ENCODE measurements at places on chromosomes 12 and 14. TPM values are rescaled to one million over a fixed set of nuclear protein-coding genes. Genes with fewer than 3 reads are reported as not detected.
A peak's percentile ranks its signal among the peaks of the same experiment; 100 is the strongest.

The BEGAIN gene
- 1.3 TPM for total RNA-seq

The PRKD1 gene
- not detected for total RNA-seq

The DEPDC4 gene
- not detected for total RNA-seq

The MDGA2 gene
- total RNA-seq: not detected

The KRT2 gene
- total RNA-seq: 0.42 TPM

The NDUFA12 gene
- 67.6 TPM for total RNA-seq

The SELPLG gene
- total RNA-seq: 218 TPM

The ALX1 gene
- not detected for total RNA-seq

The BLOC1S1 gene
- 60.1 TPM for total RNA-seq

The BORCS5 gene
- total RNA-seq: 39.2 TPM

The RAB2B gene
- total RNA-seq: 32.6 TPM

The MAP1LC3B2 gene
- 2.2 TPM for total RNA-seq

The WBP11 gene
- 119 TPM for total RNA-seq

DNA sequence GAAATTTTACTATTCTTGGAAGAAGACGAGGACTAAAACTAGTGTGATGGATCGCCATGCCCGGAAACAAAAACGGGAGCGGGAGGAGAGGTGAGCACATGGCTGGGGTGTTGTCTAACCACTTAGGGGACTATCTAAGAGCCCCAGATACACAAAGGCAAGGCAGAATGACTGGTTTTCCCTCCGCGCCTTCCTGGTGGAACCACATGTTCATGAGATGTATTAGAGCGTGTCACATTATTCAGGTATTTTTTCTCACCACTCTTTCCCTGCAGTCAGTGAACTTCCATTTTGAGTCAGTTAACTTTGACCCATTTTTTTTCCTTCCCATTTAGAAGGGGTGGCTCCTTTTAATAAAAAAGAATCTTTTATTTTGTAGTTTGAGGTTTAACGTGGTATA is 68.8 kb upstream of the TRAF3 start:
- DNase-seq: no peak

DNA sequence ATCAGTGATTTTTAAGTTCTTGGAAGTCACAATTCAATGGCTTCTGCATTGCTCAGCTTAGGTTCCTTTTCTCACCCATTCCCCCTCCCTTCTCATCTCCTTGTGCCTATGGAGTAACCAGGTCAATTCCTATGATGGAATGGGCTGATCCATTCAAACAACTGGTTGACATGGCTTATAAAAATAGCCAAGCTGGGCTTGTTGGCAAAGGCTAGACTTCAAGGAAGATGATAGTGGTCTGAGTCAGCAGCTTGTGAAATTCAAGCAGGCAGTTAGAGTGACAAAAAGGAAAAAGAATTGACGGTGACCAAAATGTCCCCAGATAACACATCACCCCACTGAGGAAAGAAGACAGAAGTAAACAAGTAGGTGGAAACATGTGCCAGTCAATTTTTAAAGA is 119.9 kb upstream of the PCED1B start:
- no peak for DNase-seq

GRCh38 chr12:12718381-12718759 is 1.2 kb downstream of the CDKN1B start:
- DNase-seq: no peak

GRCh38 chr12:128323145-128323920 is 56.4 kb downstream of the TMEM132C start:
- DNase-seq: no peak

GRCh38 chr14:56635041-56635440 is 55.4 kb downstream of the TMEM260 start:
- no peak for DNase-seq

GRCh38 chr12:88810806-88811205 is 230.5 kb upstream of the KITLG start:
- DNase-seq: no peak

- no peak for DNase-seq
These were observed 35.9 kb upstream of the PYGL start for GRCh38 chr14:50979941-50980850.

GRCh38 chr14:36028218-36028617 is 148.3 kb downstream of the PTCSC3 start:
- DNase-seq: no peak

DNA sequence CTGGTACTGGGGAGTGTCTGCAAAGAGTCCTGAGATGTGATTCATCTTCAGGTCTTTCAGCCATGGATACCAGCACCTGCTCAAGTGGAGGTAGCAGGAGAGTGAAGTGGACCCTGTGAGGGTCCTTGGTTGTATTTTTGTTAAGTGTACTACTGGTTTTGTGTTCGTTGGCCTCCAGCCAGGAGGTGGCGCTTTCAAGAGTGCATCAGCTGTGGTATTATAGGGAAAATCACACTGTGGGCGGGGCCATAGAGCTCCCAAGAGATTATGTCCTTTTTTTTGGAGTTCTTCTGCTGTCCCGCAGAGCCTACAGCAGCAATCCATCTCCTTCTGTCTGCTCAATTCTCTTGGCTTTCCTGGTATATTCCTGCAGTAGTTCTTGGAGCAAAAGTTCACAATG is 66.8 kb downstream of the SPATA7 start:
- no peak for DNase-seq

- DNase-seq: no peak
These were observed 48.3 kb downstream of the SEL1L start for GRCh38 chr14:81485372-81485771.

DNA sequence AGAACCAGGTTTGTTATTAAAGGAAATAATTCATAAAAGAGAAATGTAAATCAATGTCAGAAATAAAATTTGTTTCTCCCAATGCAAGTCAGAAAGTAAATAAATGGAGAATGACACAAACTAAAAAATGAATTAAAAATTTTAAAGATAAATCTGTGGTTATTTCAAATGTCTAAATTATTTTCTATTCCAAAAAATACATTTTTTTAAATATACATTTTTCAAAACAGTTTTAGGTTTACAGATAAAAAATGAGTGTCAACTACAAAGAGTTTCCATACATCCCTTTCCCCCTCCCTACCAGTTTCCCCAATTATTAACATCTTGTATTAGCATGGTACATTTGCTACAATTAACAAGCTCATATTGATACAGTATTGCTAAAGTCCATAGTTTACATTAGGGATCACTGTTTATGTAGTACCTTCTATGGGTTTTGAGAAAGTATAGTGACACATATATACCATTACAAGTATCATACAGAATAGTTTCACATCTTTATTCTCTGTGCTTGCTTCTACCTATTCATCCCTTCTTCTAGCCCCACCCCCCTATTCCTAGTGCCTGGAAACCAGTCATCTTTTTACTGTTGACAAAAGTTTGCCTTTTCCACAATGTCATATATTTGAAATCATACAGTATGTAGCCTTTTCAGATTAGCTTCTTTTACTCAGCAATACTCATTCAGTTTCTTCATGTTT is 104.2 kb downstream of the RALGAPA1 start:
- no peak for DNase-seq

GRCh38 chr12:15584366-15585041 is 204.7 kb downstream of the EPS8 start:
- peak; percentile 58 for DNase-seq

DNA sequence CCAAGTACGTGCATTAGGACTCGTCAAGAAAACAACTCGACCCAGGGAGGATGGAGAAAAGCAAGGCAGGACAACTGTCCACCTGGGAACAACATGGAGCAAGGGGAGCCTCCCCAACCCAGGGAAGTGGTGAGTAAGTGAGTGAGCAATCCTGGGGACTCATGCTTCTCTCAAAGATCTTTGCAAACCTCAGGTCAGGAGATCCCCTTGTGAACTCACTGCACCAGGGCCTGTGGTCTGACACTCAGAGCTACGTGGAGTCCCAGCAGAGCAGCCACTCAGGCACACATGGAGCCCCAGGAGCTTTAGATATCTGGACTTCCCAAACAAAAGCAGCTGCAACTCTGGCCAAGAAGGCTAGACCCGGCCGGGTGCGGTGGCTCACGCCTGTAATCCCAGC is 12.2 kb upstream of the OR5AU1 start:
- no peak for DNase-seq

DNA sequence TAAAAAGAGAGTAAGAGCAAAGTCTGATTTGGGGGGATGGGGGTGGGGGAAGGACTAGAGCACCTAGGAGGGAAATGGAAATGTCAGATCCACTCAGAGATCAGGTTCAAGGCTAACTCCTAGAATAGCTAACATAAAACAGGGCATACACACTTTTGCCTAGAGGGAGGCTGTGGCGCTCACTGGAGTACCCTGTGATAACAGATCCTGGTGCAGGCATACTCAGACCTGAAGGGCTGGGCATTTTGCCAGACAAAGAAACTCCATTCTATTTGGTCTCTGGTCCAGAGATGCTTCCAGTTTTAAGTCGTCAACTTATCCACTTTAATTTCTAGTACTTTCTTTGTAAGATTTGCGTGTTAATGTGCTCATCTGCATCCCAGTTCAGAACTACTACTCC is 5.8 kb downstream of the CTDSP2 start:
- no peak for DNase-seq

- DNase-seq: no peak
These were observed 440.3 kb downstream of the MED13L start for GRCh38 chr12:115837220-115837619.

- no peak for DNase-seq
These were observed 19.4 kb downstream of the GPR19 start for GRCh38 chr12:12676605-12677004.

- DNase-seq: peak; percentile 55
These were observed 9.8 kb upstream of the KDM2B start for GRCh38 chr12:121590476-121591143.

DNA sequence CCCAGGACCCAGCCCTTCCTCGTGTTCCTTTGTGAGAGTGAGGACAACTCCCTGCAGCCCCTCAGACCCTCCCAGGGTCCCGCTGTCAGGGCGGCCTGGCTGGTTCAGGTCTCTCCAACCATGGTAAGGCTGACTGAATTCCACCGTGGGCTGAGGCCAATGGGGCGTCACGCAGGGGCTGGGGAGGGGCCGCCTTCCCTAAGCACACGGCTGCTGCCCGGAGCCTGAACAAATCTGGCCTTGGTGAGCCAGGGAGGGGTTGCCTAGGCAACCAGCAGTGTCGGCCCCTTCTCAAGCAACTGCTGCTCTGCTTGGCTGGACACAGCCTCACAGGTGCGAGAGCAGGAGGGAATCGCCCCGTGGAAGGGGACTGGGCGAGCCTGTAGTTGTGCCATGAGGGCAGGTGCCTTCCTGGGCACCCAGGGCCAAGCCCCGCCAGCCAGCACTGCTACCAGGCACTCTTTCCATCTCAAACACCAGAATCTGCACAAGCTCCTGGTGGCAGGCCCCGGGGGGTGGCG is 37.0 kb upstream of the GALNT9 start:
- DNase-seq: no peak

- no peak for DNase-seq
These were observed 19.5 kb downstream of the SERPINA3 start for GRCh38 chr14:94631536-94632304.

DNA sequence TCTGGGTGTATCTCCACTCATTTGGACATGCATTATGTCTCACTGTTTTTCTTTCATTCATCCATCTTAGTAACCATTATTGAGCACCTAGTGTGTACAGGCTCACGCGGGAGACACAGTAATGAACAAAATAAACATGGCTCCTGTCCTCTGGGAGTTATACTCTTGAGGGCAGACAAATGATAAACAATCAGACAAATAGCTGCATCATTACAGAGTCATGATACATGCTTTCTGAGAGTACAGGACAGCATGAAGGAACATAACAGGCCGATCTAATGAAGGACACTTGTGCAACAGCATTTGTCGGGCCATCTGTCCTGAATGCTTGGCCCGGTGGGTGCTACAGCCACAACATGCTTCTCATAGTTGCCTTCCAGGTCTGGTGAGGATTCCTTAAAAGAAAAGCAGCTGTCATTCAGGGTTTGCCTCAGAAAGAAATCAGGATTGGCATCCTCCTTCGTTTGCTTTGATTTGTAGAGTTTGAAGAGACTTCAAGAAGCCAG is 77.2 kb upstream of the EGLN3 start:
- DNase-seq: no peak

DNA sequence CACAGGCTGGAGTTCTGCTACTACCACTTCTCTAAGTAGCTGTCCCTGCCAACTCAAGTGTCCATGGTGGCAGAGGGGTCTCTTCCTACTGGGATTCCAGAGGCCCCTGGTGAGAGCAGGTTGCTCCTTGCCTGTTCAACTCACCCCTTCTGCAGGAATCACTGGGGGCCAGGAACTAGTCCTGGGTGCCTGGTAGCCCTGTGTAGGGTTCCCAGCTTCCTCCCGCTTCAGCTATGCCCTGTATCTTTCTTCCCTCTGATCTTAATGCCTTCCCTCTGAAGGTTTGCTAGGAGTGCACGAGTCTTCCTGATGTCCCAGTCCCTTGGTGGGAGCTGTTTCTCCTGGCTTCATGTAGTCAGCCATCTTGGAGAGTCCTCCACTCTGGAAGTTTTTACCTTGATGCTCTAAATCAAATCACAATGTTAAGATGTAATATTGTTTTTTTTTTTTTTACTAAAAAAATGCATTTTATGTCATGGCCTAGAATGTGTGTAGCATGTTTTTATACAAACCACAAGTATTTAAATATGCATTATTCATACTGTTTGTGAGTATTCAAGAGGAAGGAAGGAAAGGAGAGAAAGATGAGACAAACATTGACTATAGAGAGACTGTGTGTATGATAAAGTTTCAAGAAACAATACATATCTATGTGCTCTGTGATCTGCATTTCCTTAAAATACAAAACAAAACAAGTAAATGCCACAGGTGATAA is 54.7 kb downstream of the FRS2 start:
- no peak for DNase-seq

GRCh38 chr12:14366209-14367039 is 942 bp downstream of the ATF7IP start:
- DNase-seq: no peak

DNA sequence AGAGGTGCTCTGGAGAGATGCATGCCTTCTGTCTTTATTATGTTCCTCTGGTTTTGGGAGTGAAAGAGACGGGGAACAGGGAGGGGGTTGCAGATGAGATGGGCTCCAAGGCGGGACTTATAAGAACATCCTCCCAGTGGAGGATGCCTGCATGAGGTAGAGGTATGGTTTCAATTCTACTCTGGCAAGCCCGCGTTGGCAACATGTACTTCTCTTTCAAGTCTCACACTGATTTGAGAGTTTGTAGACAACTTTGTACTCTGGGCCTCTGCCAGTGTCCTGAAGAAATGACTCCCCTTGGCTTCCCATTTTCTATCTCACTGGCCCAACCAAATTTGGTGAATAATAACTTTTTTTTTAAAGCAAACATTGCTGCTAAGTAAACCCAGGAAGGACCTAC is 121.3 kb downstream of the C12orf75 start:
- no peak for DNase-seq

DNA sequence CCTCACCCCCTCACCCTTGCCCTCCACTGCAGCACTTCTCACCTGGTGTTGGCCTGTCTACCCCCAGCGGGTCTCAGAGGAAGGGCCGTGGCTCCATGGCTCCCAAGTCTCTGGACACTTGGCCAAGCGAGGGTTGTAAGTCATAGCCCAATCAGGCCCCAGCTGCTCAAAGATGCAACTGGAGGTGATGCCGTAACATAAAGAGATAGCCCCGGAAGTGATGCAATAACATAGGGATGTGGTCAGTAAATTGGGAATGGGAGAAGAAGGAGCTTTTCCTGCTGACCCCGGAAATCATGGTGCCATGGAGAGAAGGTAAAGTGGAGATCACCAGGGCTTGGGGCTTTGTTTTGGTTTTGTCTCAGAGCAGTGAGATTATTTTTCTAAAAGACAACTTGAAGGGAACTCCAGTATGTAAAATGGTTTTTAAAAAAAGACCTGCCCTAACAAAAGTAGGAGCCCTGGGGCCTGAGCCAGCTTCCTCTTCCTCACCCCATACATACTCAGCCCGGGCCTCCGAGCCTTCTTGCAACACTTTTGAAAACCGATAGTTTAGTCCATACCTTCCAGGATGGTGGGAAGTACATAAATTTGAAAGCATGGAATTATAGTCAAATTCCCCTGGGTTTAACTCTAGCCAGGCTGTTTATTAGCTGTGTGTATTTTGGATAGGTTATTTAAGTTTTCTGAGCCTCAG is 212.5 kb downstream of the CRADD start:
- DNase-seq: no peak
